ENCODE measurements at places on chromosomes 4 and X.
A peak's percentile ranks its signal among the peaks of the same experiment; 100 is the strongest.

DNA sequence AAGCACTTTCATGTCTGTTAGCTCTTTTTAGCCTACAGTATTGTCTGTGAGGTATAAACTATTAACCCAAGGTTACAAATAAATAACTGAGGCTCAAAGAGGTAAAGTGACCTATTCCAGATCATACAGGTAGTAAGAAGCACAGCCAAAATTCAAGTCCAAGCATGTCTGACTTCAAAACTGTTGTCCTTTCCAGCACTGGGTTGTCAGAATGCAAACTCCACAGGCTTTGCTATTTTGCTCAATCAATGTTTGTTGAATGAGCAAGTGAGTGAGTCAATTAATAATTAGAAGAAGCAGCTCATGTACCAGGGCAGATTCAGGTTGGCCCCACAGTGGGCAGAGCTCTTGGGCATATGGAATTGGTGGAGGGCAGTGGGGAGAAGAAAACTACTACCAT, 134.1 kb upstream of the ARHGEF9 start:
- no peak for DNase-seq

DNA sequence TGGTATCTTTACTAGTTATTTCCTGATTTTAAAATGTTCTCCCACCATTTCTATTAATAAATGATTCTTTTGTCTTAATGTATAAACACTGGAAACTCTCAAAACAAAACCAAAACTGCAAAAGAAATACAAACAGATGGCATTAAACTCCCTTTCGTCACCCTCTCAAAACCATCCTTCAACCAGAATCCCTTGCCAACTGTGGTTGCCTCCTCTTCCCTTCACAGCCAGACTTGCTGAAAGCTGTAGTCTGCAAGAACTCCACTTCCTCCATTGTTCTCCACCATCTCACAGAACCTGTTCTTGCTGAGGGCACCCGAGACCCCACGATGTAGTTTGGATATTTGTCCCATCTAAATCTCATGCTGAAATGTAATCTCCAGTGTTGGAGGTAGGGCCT, 96.5 kb downstream of the WWC2 start:
- no peak for DNase-seq

DNA sequence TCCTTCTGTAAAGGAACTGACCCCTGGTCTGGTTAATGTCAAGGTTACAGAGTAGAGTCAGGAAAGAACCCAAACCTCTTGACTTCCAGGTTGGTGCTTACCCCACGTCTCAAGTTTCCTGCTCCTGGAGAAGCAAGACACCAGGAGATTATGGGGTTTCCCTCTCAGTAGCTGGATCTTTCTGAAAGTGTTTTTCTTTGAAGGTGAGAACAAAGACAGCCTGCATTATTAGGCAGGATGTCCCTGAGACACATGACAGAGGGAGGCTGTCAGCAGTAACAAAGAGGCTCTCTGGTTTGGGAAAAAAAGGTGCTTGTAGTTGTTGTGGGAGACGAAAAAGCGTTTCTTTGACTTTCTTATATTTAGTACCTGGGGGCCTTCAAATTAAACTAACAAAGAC, 44.7 kb upstream of the IGFBP7 start:
- no peak for DNase-seq

DNA sequence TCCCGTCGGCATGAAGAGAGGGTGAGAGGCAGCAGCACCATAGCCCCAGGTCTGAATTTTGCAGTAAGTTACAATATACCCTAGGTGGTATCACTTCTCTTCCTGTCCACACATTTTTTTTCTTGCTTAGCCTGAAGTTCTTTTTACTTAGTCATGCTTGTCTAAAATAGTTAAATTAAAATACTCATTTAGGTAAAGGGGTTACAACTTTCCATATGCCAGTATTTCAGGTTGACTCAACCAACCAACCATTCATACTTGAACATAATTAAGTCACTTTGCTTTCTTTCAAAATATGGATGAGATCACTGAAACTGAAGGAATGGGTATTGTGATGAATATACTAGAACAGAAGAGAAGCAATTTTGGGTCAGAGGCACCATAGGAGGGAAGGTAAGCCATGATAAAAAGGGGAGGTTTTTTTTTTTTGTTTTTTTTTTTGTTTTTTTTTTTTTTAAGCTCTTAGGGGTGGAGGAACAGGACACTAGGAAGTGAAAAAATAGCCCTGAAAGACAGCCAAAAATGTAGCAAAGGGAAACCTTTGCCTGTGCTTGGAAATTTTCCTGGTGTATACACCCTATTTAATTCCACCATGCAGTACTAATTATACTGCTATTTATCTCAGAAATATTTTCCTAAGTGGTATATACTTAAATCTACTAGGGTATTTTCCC, 41.8 kb downstream of the RPS6KA3 start:
- peak; percentile 7 for DNase-seq

GRCh38 chr4:52032005-52032404, 6.1 kb downstream of the SGCB start:
- DNase-seq = no peak

GRCh38 chr4:61375301-61375700, 175.2 kb downstream of the ADGRL3 start:
- DNase-seq = no peak

DNA sequence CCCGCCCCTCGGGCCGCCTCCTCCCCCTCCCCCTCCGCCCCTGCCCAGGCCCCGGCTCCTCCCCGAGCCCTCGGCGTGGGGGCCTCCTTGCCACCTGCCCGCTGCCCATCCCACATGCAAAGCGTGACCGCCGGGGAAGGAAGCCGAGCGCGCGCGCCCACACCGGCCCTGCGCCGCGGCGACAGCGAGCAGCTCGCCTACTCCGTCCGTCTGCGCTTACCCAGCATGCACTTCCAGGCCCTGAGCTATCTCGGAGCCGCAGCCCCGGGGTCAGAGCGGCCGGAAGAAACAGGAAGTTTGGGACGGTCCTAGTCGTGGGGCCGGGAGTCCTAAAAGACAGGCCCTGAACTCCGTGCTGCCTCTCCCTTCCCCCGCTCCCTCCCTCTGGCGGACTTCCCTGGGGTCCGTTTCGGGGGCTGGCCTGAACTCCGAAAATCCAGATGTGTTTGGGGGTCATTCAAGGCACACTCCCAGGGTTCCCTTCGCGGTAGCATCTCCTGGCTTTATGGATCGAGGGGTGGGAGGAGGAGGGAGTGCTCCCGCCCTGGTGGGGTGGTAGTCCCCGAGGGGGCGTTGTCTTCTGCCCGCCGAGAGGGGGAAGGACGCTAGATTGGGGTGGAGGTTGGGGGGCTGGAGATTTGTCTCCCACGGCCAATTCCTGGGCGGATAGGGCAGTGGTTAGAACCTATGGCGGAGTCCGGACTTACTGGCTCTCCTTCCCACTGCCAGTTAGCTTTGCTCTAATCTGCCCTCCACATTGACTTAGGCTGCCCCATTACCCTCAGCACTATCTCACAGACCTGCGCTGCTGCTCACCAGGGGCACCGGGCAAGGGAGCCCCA, 25.0 kb upstream of the BCORL1 start:
- DNase-seq = peak; percentile 58

DNA sequence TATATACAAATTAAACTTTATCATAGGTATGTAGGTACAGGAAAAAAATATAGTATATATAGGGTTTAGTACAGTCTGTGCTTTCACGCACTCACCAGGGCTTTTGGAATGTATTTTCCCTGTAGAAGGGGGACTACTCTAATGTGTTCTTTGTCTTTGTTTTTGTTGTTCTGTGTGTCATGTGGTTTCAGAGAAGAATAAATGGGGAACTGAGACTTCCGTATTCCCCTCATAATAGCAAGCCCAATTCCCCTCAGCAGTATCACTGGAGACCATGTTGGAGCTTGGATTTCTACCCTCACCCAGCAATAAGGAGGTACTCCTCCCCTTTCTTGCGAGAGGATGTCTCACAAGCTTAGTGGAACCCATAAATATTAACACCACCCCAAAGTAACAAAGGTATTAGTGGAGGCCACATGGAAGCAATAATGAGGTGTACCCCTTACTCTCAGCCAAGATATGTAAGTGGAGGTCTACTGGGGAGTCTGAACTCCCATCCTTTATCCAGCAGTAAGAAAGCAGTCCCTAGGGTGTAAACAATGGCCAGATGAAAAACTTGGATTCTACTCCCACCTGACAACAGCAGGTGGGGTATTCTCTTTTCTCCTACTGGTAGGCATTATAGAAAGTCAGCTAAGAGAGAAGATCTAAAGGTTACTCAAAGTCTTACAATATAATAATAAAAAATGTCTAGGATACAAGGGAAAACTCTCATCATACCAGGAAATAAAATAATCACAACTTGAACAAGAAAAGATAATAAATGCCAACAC, 805.4 kb upstream of the GALNTL6 start:
- DNase-seq = no peak

DNA sequence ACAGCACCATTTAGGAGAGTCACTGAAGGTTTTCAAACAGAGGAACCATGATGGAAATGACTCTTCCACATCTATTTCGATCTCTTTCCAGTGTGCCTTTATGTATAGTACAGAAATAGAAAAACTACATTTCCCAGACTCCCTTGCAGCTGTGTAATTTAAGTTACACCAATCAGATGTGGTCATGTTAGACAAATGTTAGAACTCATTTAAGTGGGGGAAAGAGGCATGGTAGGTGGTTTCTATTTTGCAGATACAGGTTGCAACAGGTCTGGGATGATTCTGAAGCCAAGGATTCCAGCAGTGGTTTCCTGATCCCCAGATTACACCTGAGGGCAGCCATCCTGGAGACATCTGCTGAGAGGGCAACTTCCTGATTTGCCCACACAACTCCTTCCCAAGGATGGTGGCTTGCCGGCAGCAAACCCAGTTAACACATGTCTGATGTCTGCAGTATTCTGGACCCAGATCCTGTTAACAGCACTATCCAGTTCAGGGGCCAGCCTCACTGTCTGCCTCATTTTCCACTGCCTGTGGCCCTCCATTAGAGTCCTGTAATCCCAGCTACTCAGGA, 38.7 kb upstream of the PDK3 start:
- DNase-seq = no peak

DNA sequence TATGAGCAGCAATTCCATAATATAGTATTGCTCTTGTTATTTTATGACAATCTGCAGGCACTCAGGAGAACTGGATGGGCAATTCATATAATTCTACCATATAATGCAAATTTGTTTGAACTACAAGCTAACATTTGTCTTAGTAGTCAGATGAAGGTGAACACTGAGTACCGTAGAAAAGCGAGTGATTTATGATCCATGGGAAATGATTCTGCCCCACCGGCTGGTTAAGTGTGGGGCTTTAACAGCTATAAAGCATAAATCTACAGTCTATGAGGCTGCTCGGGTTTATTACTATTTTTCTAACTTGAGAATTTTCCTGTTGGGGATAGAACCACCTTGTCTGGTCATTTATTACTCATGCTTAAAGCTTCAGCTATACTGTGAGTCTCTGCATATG, 275.5 kb downstream of the PCDH10 start:
- DNase-seq = no peak

DNA sequence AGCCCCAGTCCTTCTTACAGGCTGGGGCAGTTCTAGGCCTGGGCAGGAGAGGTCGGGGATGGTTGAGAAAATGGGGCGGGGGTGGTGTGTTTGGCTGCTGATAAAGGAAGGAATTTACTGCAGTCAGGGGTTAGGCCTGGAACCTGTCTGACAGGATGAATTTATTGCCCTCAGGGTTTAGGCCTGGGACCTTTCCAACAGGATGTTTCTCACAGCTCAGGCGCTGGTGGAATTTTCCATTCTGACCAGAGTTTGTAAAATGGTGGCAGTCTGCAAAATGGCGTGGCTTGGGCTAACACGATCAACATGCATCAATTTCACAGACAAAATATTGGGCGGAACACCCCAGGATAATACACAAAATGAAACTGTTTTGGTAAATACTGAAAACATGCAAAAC, 83.5 kb upstream of the SPIN4 start:
- no peak for DNase-seq

- no peak for DNase-seq
Measured at GRCh38 chr4:154329939-154330338, 161.7 kb downstream of the DCHS2 start.

- DNase-seq = no peak
Measured at GRCh38 chr4:82643994-82644733, 82.4 kb upstream of the TMEM150C start.

DNA sequence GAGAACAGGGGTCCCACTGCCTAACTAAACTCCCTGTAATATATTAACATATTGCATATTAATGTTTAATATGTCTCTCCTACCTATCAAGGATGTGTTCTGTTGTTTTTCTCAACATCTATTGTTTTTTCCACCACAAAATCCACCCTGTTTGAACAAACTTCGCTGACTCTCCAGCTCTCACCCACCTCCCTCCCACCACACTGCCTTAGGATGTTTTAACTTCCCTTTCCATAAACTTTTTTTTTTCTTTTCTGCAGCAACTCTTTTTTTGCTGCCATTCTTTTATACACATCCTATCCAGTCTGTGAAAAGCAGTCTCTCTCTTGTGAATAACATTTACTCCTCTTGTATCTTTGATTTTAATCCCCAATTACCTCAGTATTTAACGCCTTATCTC, 226.1 kb downstream of the PCDH7 start:
- no peak for DNase-seq

- DNase-seq = no peak
Measured at GRCh38 chrX:118657413-118657812, 70.0 kb upstream of the IL13RA1 start.

GRCh38 chr4:118798658-118799057, 37.3 kb downstream of the SEC24D start:
- DNase-seq = no peak

- DNase-seq = no peak
Measured at GRCh38 chr4:8316911-8317351, 47.4 kb downstream of the HTRA3 start.

DNA sequence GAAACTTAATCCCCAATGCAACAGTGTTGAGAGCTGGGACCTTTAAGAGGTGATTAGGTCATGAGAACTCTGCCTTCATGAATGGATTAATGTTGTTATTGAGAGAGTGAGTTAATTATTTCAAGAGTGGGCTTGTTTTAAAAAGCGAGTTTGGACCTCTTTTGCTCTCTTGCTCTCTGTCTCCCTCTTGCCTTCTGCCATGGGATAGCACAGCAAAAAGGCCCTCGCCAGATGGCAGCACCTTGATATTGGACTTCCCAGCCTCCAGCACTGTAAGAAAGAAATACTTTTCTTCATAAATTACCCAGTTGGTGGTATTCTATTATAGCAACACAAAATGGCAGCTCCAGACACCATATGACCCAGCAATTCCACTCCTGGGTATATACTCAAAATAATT, 7.0 kb upstream of the ATP6AP2 start:
- DNase-seq = peak; percentile 39

DNA sequence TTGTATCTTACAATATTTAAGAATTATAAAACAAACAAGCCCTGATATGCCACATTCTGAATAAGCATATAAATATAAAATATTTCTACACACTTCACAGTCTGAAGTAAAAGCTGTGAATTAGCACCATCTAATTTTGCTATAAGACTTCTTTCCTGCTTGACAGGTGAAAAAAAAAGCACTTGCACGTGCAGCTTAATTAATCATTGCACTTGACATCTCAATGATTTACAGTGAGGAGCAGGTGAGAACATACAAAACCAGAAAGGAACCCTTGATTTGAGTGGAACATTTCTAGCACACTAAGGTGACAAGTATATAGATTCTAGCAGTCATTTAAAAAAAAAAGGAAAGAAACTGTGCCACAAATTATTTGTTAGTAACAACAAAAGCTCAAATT, 47.9 kb downstream of the CHIC2 start:
- no peak for DNase-seq
